Vagina (tissue), 2 donors: ENCODE measurements at places on chromosomes 3 and 15.

GRCh38 chr3:117531078-117531767, 821.6 kb downstream of the TUSC7 start:
- DNase-seq, result no peak

GRCh38 chr15:74995779-74996765, 709 bp downstream of the SCAMP5 start:
- no peak for DNase-seq

- DNase-seq, result no peak
Observed at GRCh38 chr3:126731044-126731443, 27.0 kb downstream of the CHCHD6 start.

- no peak for DNase-seq
Observed at GRCh38 chr3:128487813-128488635, 5.0 kb downstream of the GATA2 start.
